NCI-H82 (cell line): ENCODE measurements at places on chromosomes 16 and 17.

- DNase-seq = peak; percentile 8
These were observed 150.8 kb downstream of the GRIN2A start for GRCh38 chr16:10031473-10031872.

DNA sequence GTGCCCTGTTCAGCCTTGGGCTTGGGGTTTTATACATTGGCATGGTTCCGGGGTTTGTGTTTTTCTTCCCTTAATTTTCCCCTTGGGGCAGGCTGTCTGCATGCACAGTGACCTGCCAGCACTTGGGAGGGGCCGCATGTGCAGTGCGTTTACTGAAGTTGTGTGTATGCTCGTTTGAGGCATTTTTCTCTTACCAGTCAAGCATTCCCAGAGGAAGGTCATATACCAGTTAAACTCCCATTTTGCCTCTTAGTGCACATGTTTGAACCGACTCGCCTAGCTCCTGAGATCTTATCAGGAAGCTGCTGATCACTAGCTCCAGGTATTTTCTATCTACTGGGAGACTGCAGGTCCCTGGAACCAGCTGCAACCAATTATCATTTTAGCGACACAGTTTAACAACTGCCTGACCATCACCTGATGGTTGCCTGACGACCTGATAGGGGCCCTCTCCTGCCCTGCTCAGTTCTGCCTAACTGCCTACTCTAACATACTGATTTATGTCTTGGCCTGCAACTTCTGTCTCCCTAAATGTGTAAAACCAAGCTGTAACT, 51.4 kb downstream of the MFSD11 start:
- DNase-seq = no peak

DNA sequence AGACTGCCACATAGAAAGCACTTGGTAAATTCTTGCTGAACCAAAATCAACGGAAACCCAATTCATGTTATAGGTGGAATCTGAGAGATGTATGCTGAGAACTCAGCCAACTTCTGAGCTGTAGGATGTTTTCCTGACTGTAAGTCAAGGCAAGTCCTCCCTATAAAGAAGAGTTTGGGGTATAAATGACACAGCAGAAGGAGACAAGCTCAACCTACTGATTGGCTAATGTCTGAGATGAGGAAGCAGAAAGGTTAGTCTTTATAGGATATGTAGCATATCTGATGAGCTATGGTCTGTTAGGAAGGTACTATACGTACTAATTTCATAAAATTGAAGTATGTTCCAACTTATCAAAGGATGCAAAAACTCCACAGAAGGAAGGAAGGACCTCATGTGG, 99.5 kb downstream of the XYLT1 start:
- no peak for DNase-seq

GRCh38 chr17:29145289-29146073, 34.7 kb downstream of the MYO18A start:
- DNase-seq = peak; percentile 89

GRCh38 chr17:1617620-1618174, 10.9 kb downstream of the SLC43A2 start:
- no peak for DNase-seq

DNA sequence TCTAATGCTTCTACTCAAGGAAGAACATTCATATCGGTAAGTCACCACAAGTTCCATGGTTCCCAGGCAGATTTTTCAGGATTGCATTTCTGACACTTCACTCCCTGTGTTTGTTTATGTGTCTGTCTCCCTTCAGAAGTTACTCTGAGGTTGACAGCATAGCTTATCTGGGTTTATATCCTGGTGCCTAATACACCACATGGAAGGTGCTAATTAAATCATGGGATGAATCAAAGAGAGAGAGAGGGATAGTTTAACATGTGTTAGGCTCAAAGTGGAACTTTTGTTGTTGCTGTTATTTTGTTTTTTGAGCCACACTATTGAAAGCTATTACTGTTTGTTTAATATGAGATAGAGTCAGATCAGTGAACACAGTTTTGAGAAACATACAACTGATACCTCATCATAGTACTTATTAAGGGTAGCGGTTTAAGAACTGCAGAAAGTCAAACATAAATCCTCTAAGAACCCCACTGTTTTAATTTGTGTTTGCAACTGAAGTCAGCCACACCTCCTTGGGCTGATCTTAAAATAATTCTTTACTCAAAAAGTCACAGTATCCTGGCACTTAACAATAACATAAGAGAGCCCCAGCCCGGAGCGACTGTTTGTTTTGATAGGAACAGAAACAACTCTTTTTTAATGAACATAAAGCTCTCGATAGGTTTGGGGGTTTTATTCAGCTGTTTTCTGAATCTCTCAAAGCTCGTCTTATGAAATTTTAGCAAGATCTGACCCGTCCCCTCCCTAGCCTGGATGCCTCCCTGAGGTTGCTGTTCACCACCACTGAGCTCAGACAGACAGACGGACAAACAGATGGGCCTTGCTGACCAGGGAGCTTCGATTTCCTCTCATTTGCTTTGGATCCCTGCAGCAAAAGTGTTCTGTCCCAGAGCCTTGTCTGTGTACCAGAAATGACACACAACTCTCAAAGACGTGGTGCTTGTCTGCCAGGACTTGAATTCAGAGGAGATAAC, 98.3 kb upstream of the MYOCD start:
- peak; percentile 72 for DNase-seq

GRCh38 chr16:3149630-3150345, 15.0 kb downstream of the ZNF213 start:
- DNase-seq = peak; percentile 80

GRCh38 chr17:50196826-50197225, 4.6 kb downstream of the COL1A1 start:
- DNase-seq = no peak

DNA sequence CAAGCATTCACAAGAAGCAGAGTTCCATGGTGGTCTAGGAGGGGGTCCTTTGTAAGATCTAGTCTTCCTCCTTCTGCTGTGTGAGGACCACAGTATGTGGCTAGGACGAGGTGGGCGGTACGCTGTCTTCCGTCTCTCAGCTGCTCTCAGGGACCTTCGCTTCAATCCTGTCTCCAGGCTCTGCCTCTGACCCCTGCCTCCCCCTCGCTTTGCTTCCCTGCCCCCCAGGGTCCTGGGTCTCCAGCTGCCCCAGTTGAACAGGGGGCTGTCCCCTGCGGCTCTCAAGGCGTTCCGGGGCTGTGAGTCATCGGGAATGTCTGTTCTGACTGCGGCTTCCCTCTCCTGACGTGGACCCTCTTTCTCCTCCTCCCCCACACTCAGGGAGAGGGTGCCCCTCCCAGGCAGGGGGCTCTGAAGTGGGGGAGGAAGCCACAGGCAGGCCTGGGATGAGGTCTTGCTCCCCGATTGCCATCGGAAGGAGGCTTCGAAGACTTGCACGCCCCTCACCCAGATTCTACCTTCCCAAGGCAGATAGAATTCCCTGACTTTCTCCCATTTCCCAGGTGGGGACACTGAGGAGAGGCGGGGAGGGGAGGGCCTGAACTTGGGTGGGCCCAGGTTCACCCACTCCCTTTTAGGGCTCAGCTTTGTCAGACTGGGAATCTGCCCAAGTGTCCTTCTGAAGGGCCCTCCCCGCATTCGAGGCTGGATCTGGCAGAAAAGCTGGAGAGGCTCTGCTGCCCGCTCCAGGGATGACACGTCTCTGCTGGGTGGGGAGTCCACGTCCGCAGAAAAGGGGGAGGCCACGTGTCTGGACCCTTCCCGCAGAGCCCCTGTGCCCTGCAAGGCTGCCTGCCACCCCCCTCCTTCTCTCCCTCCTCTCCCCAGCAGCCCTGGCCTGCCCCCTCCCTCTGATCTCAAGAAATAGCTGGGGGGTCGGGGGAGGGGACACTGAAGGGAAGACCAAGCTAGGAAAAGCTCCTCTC, 9.1 kb upstream of the COL1A1 start:
- DNase-seq = no peak

- no peak for DNase-seq
These were observed 198.2 kb upstream of the CHMP6 start for GRCh38 chr17:80793421-80793820.

- DNase-seq = no peak
These were observed 265.0 kb upstream of the FOXF1 start for GRCh38 chr16:86245351-86245750.

DNA sequence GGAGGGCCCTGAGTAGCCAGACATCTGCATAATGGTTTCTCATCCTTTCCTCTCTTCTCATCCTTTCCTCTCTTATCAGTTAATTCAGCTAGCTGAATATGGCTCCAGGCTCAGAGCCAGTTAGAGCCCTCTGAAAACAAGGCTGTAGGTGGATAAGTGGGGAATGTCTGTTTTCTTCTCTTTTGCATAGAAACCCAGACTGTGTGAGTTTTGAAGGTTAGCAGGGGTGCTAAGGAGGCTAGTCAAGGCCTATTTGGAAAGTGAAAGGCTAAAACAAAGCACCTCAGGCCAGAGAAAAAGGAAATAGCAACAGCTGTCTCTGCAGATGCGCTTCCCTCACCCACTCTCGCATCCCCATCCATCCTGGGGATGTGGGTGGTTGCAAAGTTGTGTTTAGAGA, 420.9 kb downstream of the SHISA9 start:
- no peak for DNase-seq

- peak; percentile 72 for DNase-seq
These were observed 547 bp downstream of the RAB26 start for GRCh38 chr16:2148714-2149629.

- DNase-seq = peak; percentile 20
These were observed 14.0 kb downstream of the CEP295NL start for GRCh38 chr17:78888941-78889518.

- no peak for DNase-seq
These were observed 12.9 kb downstream of the KRT39 start for GRCh38 chr17:40953881-40954280.

DNA sequence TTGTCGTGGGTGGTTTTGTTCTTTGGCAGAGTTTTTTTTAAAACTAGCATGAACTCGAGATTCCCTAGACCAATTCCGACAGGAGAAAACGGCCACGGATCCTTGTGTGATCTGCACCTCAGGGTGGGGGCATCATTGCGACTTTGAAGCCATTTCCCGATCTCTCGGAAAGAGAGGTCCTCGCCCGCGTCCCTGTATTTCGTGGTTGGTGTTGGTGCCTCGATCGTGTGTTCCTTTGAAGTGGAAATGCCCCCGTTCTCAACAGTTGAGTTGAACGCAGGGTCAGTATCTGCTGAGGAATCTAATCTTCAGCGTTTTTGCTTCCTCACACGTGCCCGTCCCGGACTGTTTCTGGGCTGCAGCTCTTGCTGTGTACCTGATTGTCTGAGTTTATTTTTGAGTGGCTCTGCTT, 1.1 kb downstream of the CRAMP1 start:
- DNase-seq = peak; percentile 24

DNA sequence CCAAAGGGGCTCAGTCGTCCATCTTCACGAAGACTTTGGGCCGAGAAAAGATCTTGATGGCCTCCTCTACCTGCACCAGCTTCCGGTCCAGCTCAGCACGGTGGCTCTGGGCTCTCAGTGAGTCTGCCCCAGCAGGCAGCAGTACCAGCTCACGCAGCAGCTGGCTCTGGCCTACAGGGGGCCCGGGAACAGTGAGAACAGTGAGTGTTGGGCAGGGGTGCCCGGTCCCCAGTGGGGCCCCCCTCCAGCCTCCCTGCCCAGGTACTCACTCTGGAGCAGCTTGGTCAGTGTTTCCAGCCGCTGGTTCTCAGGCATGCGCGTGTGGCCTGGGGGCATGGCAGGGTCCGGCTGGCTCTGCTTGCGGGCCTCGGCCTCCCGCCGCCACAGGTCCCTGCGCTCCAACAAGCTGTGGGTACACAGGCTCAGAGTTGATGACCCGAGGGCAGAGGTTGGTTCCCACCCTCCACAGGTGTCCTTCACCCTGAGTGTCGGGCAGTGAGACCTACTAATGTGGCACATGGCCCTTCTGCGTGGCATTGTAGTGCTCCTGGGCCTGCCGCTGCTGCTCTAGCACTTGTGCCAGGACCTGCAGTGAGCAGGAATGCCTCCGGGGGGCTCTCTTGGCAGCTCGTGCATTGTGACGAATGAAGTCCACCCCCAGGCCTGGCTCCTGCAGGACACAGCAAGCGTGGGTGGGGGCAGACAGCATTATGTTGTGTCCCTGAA, 2.6 kb downstream of the PARD6A start:
- DNase-seq = peak; percentile 28
